A549 treated with DMSO at 1 μM for 4 hours (cell line): ENCODE measurements at places on chromosomes 1 and 21. TPM values are rescaled to one million over a fixed set of nuclear protein-coding genes. Genes with fewer than 3 reads are reported as not detected.

Gene SLC9C2
- not detected in 5 replicates for total RNA-seq

Gene VHLL
- total RNA-seq: not detected in 5 replicates

Gene CFAP74
- total RNA-seq: 0.02 TPM in 1 of 5 replicates, not detected in the others

Gene NPR1
- 0.95 to 1.3 TPM (median 1.1 TPM) in 5 replicates for total RNA-seq

Gene LHX8
- 1.1 to 1.8 TPM (median 1.3 TPM) in 5 replicates for total RNA-seq

Gene APH1A
- total RNA-seq: 129 to 138 TPM (median 132 TPM) in 5 replicates

Gene NPHP4
- total RNA-seq: 4.2 to 5.7 TPM (median 5.3 TPM) in 5 replicates

Gene CCDC27
- total RNA-seq: not detected in 5 replicates

Gene GSTM4
- 8.5 to 10.7 TPM (median 9.6 TPM) in 5 replicates for total RNA-seq

Gene NECTIN4
- total RNA-seq: 1.3 to 1.9 TPM (median 1.7 TPM) in 5 replicates

Gene GJA4
- not detected in 5 replicates for total RNA-seq

Gene CYP4Z1
- total RNA-seq: not detected in 5 replicates

Gene IFI6
- total RNA-seq: 10.2 to 15.1 TPM (median 12.0 TPM) in 5 replicates

Gene KRTAP19-3
- not detected in 5 replicates for total RNA-seq

Gene IL20
- total RNA-seq: not detected in 5 replicates

Gene KCNT2
- 0.05 to 0.06 TPM (median 0.05 TPM) in 3 of 5 replicates, not detected in the others for total RNA-seq

Gene FCGR3A
- not detected in 5 replicates for total RNA-seq

Gene CLDN8
- not detected in 5 replicates for total RNA-seq

Gene SPRR5
- not detected in 5 replicates for total RNA-seq

Gene AQP10
- total RNA-seq: not detected in 5 replicates

Gene LEFTY2
- total RNA-seq: 0.09 to 0.32 TPM (median 0.19 TPM) in 3 of 5 replicates, not detected in the others

Gene CNR2
- not detected in 5 replicates for total RNA-seq
